MCF 10A (cell line): ENCODE measurements at places on chromosomes 12 and 14. TPM values are rescaled to one million over a fixed set of nuclear protein-coding genes. Genes with fewer than 3 reads are reported as not detected.

TAS2R8 gene
- total RNA-seq: not detected in 2 replicates

ERP27 gene
- total RNA-seq: not detected in 2 replicates

DNA sequence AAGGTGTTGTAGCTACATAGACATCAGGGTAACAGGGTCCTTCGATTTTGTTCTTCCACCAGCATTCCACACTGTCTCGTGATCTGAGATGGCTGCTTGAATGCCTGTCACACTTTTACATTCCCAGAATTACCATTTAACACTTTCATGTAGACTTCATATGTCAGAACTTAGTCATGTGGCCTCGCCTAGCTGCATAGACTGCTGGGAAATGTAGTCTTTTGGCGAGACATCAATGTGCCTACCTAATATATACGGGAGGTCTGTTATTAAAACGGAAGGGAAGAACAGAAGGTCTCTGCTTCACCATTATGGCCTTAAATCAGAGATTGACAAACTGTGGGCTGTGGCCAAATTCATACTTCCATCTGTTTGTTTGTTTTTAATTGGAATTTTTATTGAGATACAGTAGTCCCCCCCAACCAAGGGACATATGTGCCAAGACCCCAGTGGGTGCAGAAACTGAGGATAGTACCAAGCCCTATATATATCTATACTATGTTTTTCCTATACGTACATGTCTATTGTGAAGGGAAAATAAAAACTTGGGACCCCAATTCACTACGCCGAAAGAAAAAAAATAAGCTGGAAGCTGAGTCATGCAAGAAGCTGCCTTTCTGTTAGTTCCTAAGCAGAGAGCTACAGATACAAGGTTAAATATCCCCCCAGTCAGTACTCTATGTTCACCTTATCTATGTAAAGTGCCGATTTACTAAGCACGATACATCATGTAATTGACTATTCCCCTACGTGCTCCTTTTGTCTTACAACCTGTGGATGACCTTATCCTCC is 11.3 kb upstream of the HRK start:
- no peak overlapping the region for H3K4me3 ChIP-seq
- H3K36me3 ChIP-seq: no peaks in the 10 kb centered on the region
- H3K4me1 ChIP-seq: no peaks in the 10 kb centered on the region

DNA sequence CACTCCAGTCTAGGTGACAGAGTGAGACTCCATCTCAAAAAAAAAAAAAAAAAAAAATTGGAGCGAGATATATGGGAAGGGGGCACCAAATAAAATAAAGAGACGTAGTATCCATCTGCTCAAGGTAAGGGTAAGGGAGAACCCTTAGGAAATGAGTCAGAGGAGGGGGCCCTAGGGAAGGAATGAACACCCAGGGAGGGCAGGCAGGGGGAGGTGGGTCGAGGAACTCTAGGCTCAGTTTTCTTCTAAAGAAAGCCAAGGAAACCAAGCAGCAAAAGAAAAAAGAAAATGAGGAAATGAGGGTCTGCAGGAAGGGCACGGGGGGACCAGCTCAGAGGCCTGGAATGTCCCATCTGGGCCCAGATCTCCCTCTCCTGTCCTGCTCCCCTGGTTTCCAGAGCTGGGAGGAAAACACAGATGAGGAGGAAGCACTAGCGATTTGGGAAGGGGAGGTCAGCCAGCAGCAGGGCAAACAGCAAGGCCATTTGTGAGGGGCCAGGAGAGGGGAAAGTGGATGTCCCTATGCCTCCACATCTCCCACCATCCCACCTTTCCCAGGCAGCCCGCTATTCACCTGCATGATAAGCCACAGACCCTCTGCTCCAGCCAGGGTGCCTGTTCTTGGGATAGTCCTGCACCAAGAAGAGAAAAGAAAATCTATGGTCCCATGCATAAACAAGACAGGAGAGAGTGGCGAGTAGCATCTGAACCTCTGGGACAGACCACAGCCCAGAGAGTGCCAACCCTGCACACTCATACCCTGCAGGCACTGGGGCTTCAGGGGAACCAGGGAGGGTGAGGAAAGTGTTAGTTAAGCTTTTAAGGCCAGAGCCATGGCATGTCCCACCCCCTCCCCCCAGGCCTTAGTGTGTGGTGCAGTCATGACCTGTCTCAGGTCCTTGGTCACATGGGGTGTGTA is 11.9 kb downstream of the SPRYD3 start:
- H3K27me3 ChIP-seq: no peaks in the 10 kb centered on the region
- peaks cover 11% of the 10 kb centered on the region for H3K4me1 ChIP-seq
- H3K4me3 ChIP-seq: no peak overlapping the region
- H3K27ac ChIP-seq: no peak overlapping the region

GRCh38 chr12:67991158-67991557 is 1.9 kb downstream of the IFNG-AS1 start:
- H3K4me1 ChIP-seq: peaks cover 5% of the 10 kb centered on the region
- H3K27ac ChIP-seq: no peak overlapping the region
- H3K27me3 ChIP-seq: no peaks in the 10 kb centered on the region
- no peak for DNase-seq
- no peak overlapping the region for H3K4me3 ChIP-seq

DNA sequence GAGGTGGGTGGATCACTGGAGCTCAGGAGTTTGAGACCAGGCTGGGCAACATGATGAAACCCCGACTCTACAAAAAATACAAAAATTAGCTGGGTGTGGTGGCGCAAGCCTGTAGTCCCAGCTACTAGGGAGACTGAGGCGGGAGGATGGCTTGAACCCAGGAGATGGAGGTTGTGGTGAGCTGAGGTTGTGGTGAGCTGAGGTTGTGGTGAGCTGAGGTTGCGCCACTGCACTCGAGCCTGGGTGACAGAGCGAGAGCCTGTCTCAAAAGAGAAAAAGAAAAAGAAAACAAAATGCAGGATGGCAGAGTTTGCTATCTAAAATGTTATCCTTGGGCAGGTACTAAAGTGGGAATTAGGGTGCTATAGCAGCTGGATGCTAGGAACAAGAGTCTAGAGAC is 10.8 kb upstream of the GPRC5A start:
- H3K36me3 ChIP-seq: peaks cover 8% of the 10 kb centered on the region
- no peak overlapping the region for H3K4me3 ChIP-seq
- no peak for DNase-seq
- H3K27me3 ChIP-seq: no peaks in the 10 kb centered on the region
- no peak overlapping the region for H3K27ac ChIP-seq

DNA sequence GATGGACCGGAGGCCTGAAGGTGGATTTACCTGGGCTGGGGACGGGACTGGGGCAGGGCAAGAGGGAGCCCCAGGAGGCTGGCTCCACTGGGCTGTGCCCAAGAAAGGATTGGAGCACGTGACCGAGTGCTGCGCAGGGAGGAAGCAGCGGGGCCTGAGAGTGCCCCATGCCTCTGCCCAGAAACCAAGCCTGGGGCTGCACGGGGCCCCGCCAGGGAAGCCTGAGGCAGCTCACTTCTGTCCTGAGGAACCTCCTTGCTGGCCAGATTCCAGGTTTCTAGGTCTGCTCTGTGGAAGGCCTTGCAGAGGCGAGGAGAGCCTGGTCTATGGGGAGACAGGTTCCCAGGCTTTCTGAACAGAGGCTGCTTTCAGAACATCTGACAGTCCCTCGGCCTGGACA is 10.4 kb downstream of the NGB start:
- H3K27ac ChIP-seq: no peak overlapping the region
- no peak for DNase-seq
- no peaks in the 10 kb centered on the region for H3K27me3 ChIP-seq
- H3K4me3 ChIP-seq: no peak overlapping the region
- no peaks in the 10 kb centered on the region for H3K4me1 ChIP-seq

GRCh38 chr14:99363051-99363450 is 91.1 kb upstream of the BCL11B start:
- H3K4me3 ChIP-seq: no peak overlapping the region
- no peaks in the 10 kb centered on the region for H3K4me1 ChIP-seq
- DNase-seq: no peak
- no peaks in the 10 kb centered on the region for H3K36me3 ChIP-seq
- no peak overlapping the region for H3K27ac ChIP-seq
- H3K27me3 ChIP-seq: no peaks in the 10 kb centered on the region
